NCI-H1694 treated with DMSO at 0.1 percent for 48 hours (cell line): ENCODE measurements at places on chromosomes 1 and 21.
A peak's percentile ranks its signal among the peaks of the same experiment; 100 is the strongest.

- no peak for DNase-seq
Observed at GRCh38 chr21:40208206-40208947, 341.1 kb downstream of the PCP4 start.

GRCh38 chr1:20093940-20094391, 24.0 kb downstream of the PLA2G5 start:
- DNase-seq, result no peak

GRCh38 chr1:218273762-218274479, 11.2 kb upstream of the RRP15 start:
- no peak for DNase-seq

- no peak for DNase-seq
Observed at GRCh38 chr21:41620982-41621381, 113.0 kb upstream of the TMPRSS2 start.

GRCh38 chr1:74771913-74772515, 39.1 kb downstream of the TYW3 start:
- DNase-seq, result peak; percentile 71

DNA sequence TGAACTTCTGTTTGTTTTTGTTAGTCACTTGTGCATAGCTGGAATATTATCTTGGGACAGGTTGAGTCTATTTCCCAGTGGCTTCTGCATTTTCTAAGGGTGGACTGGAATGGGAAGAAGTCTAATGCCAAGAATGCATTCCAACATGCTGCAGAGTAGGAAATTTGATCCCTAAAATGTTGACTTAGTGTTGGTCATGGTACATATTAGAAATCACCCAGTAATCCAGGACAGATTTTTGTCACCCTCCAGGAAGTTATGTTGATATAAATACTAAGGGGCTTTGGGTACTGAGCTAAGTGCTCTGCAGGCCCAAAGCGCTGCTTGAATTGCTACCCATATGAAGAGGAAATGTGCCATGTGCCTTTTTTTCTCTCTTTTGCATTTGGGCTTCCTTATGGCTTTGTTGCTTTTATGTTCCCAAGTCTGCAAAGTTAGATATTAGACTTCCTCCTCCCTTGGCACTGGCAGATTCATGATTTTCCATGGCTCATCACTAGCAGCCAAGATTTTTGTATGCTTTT, 10.0 kb downstream of the ARID1A start:
- no peak for DNase-seq

DNA sequence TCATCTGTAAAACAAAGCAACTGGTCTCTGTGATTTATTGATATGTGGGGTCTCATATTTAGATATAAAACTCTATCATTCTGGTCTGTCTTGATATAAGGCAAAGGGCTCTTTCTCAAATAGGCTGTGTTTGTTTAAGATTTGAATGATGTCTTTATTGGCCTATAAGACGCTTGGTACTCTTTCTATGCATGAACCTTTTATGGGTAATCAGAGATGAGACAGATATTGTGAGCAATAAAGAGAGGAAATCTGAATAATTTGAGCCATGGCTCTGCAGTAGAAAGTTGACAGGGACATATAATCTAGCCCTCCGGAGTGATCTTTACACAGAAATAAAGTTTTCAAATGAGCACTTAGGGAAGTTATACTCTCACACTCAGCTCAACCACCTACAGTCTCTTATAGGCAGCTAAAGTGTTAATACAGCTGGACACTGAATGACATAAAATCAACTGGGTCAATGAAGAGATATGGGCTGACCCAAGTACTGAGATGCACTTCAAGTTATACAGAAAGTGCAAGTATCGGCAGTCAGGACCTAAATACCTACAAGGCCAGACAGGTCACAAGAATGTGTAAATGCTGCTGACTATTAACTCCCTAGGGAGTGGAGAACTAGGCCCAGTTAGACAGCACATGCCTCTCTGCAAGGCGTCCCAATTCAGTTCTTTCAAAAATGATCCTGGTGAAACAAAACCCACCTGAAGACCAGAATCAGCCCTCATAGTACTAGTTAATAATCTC, 111.0 kb downstream of the PTPN14 start:
- no peak for DNase-seq

- peak; percentile 59 for DNase-seq
Observed at GRCh38 chr21:38140207-38140903, 116.4 kb upstream of the KCNJ15 start.

GRCh38 chr1:84688463-84689061, 1.7 kb downstream of the SSX2IP start:
- DNase-seq, result no peak

- no peak for DNase-seq
Observed at GRCh38 chr1:223827193-223827663, 18.5 kb downstream of the TP53BP2 start.

DNA sequence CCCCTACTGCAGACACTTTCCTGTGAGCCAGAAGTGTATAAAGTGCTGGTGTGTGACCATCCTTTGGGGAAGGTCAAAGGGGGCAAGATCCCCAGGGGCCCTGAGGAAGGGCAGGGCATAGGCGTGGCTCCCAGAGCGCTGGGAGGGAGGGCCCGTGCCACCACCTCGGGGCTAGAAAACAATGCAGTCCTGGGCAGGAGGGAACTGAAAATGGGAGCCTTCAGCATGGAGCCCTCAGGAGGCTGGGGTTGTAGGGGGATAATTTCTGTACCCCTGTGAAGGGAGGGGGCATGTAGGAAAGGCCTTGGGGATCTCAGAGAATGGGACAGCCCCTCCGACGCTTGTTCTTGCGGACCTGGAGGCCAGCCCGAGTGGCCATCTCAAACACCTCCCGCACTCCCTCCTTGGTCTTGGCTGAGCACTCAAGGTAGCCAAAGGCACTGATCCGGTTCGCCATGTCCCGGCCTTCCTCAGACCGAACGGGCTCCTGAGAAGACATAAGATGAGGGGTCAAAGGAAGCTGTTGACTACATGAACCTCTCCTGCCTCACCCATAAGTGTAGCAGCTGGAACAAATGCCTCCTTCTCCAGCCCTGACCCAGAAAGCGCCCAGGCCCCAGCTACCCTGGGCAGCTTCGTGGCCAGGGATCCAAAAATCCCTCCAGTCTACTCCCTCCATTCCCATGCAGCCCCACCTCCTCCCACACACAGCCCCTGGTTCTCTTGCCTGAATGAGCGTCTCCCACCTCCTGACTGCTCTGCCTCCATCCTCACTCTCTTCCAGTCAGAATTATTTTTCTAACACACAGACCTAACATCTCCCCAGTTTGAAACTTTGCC, 5.5 kb downstream of the RHOC start:
- no peak for DNase-seq

DNA sequence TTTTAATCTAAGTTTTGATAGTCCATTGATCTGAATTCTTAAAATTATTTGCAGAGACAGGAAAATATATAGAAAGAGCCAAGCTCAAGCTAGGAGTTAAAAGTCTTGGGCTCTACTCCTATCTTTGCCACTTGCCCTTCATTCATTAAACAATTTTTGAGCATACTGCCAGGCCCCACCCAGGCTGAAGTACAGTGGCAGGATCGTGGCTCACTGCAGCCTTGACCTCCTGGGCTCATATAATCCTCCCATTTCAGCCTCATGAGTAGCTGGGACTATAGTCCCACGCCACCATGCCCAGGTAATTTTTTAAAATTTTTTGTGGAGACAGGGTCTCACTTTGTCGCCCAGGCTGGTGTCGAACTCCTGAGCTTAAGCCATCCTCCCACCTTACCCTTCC, 8.2 kb downstream of the TRMT13 start:
- no peak for DNase-seq

GRCh38 chr1:185279571-185279970, 37.5 kb downstream of the IVNS1ABP start:
- no peak for DNase-seq

DNA sequence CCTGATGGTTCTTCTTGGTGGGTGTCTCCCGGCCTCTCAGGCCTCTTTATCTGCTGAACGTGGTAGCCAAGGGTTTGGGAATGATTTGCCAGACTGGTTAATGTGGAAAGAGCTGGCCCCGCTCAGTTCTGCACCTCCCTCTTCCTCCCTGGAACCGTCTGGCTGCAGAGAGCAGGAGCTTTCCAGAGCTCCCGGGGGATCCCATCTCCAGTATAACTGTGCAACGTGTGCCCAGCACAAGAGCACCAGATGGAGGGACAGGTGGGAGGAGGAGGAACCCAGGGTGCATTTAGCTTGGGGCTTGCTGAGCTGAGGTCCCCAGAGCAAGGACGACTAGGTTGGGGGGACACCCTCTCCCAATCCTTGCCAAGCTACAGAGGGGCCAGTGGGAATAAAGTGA, 5.0 kb downstream of the TFF1 start:
- peak; percentile 93 for DNase-seq

DNA sequence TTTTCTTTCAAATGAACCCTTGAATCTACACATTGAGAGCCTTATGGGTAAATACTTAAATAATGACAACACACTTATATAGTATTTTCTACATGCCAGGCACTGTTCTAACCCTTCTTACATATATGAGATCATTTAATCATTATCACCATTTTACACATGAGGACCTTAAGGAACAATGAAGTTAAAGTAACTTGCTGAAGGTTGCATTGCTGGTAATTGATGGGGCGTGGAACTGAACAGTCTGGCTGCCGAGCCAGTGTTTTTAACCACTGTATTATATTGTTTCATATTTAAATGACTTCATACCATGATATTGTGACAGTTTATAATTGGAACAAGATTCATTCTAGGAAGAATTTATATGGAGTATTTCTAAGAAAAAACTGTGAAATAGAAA, 111.9 kb upstream of the TENT5C start:
- DNase-seq, result no peak

DNA sequence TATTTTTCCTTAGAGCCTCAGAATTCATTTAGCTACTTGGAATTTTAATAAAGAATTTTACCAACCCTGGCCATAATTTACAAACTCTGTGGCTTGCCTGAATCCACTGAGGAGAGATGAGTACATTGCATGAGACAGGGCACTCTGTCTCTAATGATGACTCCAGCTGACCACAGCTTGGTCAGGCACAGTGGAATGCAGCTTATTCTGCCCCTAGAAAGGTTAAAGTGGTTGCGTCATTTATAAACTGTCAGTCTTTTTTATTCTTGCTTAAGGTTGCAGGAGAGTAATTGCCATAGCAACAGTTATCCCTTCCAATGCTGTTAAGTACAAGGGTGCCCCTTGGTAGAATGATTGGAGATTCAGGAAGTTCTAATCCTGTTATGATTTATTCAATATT, 28.3 kb downstream of the PDE4B start:
- no peak for DNase-seq

DNA sequence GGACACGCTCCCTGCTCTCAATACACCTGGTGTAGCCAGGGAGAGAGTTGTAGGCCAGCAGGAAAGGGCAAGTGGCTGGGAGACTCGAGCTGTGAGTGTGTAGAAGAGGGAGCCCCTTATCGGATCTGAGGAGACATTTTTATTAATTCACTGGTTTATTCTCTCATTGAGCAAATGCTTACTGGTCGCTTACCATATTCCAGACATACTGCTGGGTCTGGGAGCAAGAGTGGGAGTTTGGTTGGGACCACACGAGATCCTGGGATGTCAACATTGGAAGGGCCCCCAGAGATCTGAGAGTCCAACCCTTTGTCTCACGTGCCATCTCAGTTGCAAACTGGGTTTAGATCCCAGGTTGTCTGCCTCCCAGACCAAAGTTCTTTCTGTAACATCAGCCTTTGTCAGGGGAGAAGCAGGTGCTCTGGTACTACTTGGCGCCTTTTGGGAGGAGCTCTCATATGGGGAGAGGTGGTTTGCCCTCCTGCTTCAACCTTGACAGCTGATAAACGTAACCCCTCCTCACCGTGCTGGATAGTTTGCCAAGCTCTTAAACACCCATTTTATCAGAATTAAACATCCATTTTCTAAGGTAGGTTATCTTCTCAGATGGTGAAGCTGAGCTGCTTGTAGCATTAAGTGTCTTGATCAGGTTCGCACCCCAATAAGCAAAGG, 742 bp downstream of the TMEM222 start:
- no peak for DNase-seq

GRCh38 chr1:205270271-205270670, 42.5 kb downstream of the TMCC2 start:
- DNase-seq, result no peak

GRCh38 chr1:48916130-48917069, 139.7 kb upstream of the BEND5 start:
- peak; percentile 72 for DNase-seq

DNA sequence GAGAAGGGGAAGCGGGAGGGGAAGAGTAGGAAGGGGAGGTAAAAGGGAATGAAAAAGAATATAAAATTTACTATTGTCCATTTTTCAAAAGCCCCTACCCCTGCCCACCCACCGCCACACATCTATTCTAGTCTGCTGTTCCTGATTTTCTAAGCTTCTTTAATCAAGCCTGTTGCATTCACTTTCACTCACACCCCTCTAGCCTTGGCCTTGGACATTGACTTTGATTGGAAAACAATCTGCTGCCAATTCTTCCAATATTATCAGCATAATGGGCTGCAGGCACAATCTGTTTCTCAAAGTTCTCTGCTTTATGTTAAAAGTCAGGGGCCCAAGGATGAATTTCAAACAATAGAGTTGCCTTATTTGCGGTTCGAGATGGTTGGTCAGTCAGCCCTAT, 281.2 kb downstream of the SETD4 start:
- DNase-seq, result no peak

DNA sequence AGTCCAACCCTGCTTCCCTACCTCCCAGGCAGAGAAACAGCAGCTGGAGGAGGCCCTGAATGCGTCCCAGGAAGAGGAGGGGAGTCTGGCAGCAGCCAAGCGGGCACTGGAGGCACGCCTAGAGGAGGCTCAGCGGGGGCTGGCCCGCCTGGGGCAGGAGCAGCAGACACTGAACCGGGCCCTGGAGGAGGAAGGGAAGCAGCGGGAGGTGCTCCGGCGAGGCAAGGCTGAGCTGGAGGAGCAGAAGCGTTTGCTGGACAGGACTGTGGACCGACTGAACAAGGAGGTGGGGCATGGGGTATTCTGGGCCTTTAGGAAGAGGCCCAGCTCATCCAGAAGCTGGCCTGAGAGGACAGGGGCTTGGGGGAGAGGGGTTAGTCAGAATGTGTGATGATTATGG, 9.6 kb upstream of the TUFT1 start:
- DNase-seq, result no peak

DNA sequence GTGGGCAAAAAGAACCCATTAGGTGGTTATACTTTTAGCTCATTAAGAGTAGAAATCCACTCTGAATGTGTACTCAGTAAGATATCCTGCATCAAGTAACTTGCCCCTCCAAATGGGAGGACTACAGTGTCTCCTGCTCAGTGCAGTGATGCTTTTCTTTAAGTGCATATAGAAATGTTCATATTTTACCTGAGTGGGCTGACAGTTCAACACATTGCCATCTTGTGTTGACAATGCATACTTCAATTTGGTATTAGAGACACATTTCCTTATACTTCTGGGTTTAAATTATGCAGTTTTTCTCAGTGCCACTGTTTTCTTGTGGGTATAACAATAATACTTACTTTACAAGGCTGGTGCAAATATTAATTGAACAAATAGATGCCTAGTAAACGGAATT, 318.6 kb upstream of the TMPRSS15 start:
- DNase-seq, result no peak

- peak; percentile 6 for DNase-seq
Observed at GRCh38 chr1:65527707-65528503, 107.4 kb downstream of the LEPR start.

GRCh38 chr1:40699787-40700186, 8.3 kb downstream of the NFYC start:
- DNase-seq, result no peak

- DNase-seq, result no peak
Observed at GRCh38 chr1:203628201-203629015, 1.8 kb downstream of the ATP2B4 start.
